T-cell (primary cell): ENCODE measurements at places on chromosomes 3 and 15.

- no peak for DNase-seq
Measured at GRCh38 chr3:24310887-24311286, 183.8 kb downstream of the THRB start.

DNA sequence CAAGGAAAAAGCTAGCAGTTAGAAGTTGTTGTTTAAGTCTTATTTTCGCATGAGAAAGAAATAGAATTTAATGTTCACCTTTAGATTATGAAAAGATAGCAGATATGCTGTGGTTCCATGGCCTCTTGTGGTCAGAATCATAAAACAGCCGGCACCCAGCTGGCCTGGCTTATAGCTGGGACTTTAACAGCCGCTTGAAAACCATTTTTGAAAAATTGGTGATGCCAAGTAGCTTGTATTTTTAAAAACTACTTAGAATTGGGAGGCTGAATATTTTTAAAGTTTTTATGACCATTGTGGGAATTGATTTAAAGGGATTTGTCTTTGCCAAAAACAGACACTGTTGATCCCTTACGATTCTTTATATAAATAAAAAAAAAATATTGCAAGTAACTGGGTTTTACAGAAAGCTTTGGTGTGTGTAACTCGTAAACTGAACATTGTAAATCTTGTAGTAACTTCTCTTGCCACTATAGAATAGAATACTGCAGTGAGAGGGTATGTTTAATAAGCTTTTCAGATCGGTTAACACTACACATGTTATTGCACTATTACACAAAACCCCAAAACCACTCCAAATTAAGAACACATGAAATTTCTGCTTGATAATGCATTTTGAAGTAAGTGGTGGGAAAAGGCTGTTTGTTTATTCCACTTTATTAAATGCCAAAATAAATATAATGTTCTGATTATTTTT, 6.6 kb downstream of the ARRDC4 start:
- no peak for DNase-seq

DNA sequence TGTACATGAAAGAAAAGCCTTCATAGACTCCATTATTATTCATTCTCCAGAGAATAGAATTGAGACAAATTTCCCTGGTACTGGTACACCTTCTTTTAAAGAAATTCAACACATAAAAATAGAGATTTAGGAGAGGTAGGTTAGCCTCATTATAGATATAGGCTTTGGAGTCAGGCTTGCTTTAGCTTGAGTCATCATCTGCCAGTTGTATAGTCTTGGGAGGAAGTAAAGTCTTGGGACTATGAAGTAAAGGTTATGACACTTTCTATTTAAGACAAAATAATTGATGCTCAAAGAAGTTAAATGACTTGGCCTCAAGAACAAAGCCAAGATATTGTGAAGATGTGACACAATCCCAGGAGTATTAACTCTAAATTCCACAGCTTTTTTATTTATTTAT, 4.3 kb downstream of the HRG start:
- no peak for DNase-seq

DNA sequence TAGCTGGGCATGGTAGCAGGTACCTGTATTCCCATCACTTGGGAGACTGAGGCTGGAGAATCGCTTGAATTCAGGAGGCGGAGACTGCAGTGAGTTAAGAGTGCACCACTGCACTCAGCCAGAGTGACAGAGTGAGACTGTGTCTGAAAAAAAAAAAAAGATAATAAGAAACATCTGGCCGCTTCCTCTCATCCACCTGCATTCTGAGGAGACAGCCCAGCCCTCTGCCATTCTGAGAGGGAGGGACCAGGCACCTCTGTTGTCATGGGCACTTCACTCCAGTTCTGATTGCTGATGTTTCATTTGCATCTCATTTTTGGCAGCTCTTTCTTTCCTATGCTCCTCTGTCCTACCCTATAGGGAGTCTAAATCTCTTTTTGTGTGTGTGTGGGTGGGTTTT, 36.4 kb upstream of the GSK3B start:
- DNase-seq, result no peak

GRCh38 chr3:153513236-153513635, 351.2 kb downstream of the RAP2B start:
- no peak for DNase-seq

GRCh38 chr3:58899159-58899952, 150.5 kb downstream of the CFAP20DC start:
- DNase-seq, result no peak

- DNase-seq, result no peak
Measured at GRCh38 chr3:184380185-184380626, 352 bp downstream of the CHRD start.

DNA sequence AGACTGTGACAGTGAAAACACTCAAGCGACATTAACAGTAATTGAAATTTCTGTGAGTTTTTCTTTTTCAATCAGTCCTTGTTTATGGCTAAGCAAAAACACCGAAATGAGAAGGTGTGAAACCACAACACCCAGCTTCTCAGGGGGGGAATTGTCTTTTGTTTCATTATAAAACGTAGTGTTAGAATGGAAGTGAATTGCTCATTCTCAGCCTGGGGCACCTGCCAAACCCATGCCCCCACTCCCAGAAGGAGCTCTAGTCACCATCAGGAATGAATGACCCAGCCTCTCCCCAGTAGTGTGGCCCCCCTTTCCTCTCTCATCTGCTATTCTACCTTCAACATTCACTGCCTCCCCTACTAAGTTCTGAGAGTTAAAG, 185.8 kb upstream of the CFAP20DC start:
- no peak for DNase-seq
